ENCODE measurements at places on chromosomes 13 and 19.

GRCh38 chr19:9705836-9706235 is 30.9 kb upstream of the ZNF562 start:
- no peak for DNase-seq

DNA sequence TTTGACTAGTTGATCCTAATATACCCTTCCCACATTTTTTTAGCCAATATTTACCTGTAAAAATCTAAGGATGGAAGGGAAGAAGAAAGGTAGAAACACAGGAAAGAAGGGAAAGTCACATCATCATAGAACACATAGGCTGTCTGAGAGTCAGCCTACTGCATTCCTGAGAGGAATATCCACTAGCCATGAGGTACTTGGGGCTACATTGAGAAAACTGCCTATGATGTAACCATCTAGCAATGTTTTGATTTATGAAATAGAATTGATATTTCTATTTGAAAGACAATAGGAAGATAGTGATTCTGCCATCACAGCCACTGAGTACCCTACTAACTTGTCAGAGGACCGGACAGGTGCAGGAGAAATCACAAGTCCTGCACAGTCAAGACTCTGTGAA is 873.8 kb downstream of the GPC5 start:
- no peak for DNase-seq

DNA sequence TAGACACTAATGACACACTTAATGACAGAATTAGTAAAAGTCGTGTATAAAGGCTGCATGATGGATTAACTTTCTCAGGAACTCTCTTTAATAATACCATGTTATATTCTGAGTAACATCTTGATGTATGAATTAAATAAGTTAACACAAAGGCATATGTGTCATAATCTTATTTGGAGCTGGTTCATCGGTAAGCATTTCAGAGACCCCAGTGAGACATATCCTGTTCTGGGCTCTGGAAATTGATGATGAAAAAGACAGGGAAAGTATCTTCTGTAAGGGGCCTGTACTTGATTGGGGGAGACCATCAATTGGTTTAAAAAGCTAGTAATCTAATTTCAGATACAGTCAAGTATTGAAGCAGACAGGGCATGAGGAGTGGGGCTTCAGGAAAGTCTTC is 547.9 kb downstream of the GPC6 start:
- DNase-seq = no peak

DNA sequence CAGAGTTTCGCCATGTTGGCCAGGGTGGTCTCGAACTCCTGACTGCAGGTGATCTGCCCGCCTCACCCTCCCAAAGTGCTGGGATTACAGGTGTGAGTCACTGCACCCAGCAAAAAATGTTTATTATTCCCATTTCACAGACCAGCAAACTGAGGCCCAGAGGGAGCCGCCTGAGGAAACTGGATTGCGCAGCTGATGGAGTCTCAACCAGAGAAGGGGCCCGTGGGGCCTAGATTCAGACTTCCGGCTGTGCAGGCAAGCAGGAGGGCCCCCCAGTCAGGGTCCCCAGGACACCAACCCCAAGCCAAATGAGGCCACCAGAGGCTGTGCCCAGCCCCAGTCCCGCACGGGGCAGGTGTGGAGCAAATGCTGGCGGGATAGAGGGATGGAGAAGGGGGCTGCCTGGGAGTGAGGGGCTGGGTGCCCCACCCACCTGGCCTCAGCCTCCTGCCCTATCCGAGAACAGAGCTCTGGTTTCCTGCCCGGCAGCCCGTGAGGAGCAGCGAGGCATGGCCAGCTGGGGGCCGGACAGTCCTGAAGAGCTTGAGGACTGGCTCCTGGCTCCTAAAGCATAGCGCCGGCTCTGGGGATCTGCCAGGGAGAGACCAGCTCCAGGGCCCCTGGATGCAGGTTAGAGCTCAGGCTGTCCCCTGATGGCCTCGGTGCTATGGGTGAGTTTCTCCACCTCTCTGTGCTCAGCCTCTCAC is 22.0 kb downstream of the MISP start:
- DNase-seq = no peak

GRCh38 chr19:56113074-56113632 is 7.9 kb downstream of the ZNF787 start:
- DNase-seq = no peak

DNA sequence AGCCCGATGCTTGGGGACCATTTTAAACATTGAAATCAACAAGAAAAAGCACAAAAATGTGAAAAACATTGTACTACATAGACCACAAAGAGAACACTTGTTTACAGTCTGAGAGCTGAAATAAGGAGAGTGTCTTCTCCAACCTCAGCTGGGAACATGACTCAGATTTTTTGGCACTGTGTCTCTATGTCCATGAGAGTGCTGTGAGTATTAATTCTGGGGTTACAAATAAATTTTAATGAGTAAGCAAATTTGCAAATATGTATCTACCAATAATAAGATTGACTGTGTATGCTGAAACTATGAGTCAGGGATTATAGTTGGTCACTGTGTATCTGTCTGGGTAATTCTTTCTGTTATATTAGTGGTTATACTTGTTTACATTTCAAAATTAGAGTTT is 174.0 kb downstream of the DCT start:
- no peak for DNase-seq
